CD4-positive, alpha-beta T cell treated with Interferon alpha-2 for 1 hour (primary cell): ENCODE measurements at places on chromosomes 5 and 9.

DNA sequence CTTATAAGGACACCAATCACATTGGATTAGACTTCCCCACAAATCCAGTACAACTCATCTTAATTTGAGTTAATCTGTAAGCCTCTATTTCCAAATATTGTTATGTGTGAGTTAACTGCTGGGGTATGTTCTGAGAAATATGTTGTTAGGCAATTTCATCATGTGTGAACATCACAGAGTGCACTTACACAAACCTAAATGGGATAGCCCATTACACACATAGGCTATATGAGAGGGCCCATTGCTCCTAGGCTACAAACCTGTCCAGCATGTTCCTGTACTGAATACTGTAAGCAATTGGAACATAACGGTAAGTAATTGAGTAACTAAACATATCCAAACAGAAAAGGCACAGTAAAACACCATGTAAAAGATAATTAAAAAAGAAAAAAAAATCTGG is 19.1 kb upstream of the ARSI start:
- no peak for DNase-seq

GRCh38 chr9:91815896-91816295 is 134.1 kb downstream of the ROR2 start:
- DNase-seq = no peak

DNA sequence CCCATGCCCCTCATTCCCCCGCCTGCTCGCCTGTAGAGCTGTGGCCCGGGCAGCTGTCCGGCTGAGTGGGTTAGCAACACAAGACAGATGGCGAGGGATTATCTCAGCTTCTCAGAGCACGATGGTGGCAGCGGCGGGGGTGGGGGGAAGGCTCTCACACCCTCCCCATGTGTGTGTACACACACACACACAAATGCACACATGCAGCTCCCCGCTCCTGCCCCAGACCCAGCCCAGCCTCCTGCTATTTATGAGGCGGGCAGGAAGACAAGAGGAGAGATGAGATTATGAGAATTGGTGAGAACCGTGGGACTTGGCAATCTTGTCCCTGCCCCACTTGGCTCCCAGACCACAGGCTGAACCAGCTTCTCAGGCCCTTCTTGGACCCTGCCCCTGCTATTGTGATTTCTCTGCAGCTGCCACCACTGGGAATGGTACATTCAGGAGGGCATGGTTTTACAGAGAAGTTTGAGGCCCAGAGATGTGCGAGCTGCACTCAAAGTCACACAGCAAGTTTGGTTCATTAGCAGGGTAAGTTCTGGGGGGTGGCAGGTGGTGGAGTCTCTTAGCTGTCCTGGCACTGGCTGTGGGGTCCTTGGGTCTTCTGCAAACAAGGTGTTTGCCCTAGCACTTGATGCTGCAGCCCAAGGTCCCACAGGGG is 51.0 kb upstream of the PSD2 start:
- no peak for DNase-seq

DNA sequence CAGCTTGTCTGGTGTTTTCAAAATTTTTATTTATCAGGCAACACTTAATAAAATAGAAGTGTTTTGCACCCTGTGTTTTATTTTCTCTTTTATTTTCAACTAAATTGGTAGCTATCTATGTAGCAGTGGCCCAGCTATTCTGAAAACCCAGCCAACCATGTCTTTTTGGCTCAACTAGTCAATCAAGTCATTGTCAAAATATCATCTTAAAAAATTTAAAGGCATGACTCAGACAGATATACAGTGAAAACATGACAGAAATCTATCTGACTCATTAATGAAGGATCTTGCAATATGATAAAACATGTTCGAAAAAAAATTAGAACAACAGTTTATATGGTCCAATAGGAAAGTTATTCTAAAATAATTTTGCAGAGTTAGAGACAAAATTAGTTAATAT is 75.1 kb downstream of the HSD17B4 start:
- no peak for DNase-seq
